SHP77 treated with DMSO at 0.1 percent for 48 hours (cell line): ENCODE measurements at places on chromosomes 3 and 15.
A peak's percentile ranks its signal among the peaks of the same experiment; 100 is the strongest.

DNA sequence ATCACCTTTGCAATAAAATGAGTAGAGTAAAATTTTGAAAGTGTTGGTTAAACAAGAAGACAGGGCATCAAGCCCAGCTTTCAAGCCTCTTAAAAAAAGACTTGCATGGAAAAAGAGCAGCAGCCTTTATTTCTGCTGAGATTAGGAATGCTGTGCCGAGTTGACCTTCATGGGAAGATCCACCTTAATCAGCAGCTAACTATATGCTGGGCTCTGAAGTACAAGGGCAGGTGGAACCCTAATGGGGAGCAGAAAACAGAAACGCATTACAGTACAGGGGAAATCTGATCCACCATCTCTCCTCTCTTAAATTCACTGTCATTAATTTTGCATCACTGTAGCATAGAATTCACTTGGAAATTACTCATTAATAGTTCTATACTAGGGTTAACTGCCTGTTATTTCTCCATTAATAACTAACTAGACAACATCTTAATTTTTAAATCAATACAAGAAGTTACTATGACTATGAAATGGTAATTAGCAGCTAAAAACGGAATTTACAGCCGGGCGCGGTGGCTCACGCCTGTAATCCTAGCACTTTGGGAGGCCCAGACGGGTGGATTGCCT is 133.6 kb downstream of the GHSR start:
- no peak for DNase-seq

DNA sequence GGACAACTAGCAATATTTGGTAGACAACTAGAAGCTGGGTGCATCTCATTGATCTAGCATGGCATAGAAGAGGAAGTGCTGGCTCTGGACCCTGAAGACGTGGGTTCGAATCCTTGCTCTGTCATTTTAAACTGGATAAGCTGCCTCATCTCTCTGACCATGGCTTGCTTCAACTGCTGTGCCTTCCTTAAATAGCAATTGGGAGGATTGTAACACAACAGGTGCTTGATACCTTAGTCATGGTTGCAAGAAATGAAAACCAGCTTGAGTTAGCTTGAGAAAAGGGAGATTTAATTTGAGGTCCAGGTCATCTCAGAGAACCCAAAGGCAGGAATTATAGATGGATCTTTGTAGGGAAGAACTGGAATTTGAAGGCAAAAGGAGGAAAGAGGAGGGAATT is 14.8 kb upstream of the RGMA start:
- no peak for DNase-seq

DNA sequence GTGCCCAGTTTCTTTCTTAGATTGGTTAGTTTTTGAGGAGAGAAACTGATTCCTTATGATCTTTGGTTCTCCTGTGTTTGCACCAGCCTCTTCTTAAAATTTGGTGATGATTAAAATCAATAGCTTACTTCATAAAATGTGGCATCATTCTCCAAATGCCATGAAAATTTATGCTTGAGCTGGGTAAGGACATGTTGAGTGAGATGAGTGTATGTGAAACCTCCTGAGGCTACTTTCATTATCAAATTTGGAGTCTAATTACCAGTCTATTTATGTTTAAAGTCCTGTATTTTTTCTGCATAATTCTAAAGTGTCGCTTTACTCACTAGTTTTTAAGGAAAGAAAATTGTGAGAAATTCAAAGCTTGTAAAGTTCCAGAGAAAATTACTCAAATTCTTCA is 102.1 kb downstream of the DIPK2A start:
- no peak for DNase-seq

DNA sequence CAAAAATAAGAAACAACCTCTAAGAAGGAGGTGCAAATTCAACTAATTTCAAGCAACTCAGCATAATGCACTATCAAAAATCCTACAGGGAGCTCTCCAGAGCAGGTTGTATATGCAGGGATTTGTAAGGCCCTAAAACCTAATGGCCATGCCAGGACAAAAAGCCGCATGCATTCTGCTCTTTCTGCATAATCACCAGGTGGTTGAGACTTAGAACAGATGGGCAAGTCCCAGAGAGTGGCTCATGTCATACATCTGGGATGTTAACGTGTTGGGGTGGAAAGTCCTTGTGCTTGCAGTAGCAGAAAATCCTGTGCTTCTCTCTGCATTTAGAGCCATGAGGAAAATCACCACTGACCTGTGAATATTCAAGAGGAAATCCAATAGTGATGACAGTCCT is 1002.9 kb downstream of the AGBL1 start:
- DNase-seq: no peak

DNA sequence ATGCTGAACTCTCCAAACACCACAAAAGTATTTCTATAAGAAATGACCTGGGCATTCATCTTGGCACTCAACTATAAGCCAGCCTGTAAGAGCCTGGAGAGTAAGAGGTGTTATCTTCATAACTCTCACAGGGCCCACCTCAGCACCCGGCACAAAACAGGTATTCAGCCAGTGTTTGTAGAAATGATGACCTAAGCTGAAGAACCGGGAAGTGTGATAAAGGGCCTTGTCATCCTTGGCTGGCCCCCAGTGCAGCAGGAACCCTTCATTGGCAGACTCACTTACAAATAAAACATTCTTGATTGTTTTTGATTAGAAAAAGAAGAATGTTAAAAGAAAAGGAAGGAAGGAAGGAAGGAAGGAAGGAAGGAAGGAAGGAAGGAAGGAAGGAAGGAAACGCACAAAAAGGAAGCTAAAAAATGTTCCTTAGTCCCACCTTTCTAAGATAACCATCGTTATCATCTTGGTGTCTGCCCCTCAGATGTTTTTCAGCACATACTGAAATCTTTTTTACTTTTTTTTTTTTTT is 52.1 kb downstream of the DAPK2 start:
- DNase-seq: no peak

- no peak for DNase-seq
Measured at GRCh38 chr3:55309336-55309735, 177.8 kb downstream of the WNT5A start.

- no peak for DNase-seq
Measured at GRCh38 chr15:40902605-40903561, 8.6 kb downstream of the VPS18 start.

DNA sequence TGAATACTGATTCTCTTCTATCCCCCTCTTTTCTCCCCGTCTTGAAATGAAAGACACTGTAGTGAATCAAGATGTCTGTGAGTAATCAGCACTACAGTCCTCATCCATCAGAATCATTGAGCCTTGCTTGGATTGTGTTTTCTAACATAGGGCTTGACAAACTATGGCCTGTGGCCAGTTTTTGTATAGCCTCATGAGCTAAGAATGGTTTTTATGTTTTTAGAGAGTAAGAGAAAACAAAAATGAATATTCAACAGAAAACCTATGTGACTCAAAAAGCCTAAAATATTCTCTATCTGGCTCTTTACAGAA is 55.2 kb downstream of the PPM1L start:
- no peak for DNase-seq

GRCh38 chr3:149468504-149469212 is 5.8 kb upstream of the TM4SF4 start:
- DNase-seq: no peak

GRCh38 chr3:64518496-64518895 is 169.3 kb downstream of the ADAMTS9 start:
- no peak for DNase-seq

DNA sequence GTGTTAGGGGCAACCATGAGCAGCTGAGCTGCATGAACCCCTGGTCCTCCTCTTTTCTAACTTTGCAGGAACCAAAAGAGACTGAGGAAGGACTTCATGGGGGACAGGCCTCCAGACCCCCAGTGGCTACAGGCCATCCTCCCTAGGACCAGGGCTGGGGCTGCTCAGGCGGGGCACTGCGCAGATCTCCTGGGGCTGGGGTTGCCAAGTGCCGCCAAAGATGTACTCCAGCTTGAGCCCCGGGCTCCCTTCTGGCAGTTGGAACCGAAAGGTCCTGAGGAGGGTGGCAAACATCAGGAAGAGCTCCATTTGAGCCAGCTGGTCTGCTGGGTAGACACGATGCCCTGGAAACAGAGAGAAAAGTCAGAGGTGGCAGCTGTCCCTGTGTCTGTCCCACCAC is 11.1 kb upstream of the PARL start:
- DNase-seq: no peak

GRCh38 chr15:40543082-40543481 is 21.8 kb downstream of the CCDC32 start:
- DNase-seq: no peak

DNA sequence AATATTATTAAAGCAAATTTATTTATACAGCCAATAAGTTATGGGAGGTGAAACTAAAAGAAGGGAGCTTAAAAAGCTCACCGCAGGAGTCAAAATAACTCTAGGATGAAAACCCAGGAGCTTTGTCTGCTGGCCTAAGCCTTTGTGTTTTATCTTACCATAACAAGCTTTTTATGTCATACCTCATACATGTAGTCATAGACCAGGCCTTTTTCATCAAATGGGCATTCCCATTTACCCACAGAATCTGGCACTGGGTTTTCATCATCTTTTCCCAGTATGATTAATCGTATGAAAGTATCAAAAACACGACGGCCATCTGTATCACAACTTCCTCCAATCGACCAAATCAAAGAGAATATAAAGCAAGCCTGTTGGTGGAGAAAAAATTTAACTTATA is 122.8 kb downstream of the DNAH12 start:
- no peak for DNase-seq

GRCh38 chr3:183350164-183350563 is 78.3 kb downstream of the MCF2L2 start:
- DNase-seq: no peak

DNA sequence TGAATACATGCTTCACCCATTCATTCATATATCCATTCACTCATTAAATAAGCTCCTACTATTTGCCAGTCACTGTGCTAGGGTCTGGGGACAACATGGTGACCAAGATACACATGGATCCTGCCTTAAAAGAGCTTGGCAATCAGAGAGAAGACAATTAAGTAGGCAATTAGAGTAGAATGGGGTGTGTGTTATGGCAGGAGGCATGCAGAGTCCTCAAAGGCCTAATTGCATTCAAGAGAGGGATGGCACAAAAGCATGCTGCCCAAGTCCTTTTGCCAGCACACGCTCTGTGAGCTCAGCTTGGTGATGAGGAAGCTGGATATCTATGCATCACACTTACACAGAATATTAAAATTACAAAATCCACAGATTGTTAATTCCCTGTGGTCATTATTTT is 2.8 kb upstream of the PRICKLE2 start:
- DNase-seq: no peak

GRCh38 chr3:59908280-59908679 is 858.5 kb upstream of the CFAP20DC start:
- DNase-seq: no peak

- no peak for DNase-seq
Measured at GRCh38 chr3:46665763-46666452, 27.6 kb downstream of the ALS2CL start.

GRCh38 chr3:106392915-106393314 is 524.1 kb upstream of the CBLB start:
- no peak for DNase-seq

DNA sequence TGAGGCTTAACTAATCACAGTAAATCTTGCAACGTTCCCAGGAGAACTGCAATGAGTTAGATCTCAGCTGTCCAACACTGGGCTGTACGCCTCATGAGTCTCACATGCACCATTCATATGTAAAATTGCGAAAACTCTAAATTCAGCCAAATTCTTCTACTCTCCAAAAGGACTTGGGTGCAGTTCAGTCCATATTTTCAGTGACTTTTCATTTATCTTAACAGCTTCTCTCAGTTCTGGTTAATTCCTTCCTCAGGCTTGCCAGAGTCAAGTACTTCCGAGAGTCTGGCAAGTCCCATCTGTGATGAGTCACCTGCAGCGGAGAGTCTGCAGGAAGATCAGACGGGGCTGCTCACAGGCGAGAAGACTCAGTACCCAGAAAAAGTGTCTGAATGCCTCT is 11.5 kb downstream of the CCDC80 start:
- peak; percentile 20 for DNase-seq

GRCh38 chr3:113631573-113631972 is 64.9 kb downstream of the USF3 start:
- no peak for DNase-seq

DNA sequence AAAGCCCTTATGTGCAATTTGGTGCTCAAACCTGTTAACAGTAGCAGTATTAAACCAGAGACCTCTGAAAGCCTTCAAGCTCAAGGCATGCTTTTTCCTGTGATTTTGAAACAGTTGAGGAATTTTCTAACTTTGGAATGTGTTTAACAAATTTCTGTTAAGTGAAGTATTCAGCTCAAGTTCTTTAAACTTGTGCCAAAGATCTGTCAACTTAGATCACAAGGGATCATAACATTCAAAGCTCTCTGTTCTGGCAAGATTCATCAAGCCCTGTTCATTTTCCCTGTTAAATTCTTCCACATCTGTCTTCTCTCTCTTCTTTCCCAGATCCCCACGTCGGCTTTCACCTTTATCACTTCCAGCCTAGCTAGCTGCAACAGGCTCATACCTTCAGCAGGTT is 28.8 kb upstream of the RYK start:
- DNase-seq: no peak

GRCh38 chr15:28947221-28947674 is 61.5 kb downstream of the APBA2 start:
- DNase-seq: no peak

GRCh38 chr3:65855370-65856100 is 183.2 kb downstream of the MAGI1 start:
- DNase-seq: no peak

GRCh38 chr3:177615015-177615414 is 417.7 kb upstream of the TBL1XR1 start:
- peak; percentile 98 for DNase-seq

DNA sequence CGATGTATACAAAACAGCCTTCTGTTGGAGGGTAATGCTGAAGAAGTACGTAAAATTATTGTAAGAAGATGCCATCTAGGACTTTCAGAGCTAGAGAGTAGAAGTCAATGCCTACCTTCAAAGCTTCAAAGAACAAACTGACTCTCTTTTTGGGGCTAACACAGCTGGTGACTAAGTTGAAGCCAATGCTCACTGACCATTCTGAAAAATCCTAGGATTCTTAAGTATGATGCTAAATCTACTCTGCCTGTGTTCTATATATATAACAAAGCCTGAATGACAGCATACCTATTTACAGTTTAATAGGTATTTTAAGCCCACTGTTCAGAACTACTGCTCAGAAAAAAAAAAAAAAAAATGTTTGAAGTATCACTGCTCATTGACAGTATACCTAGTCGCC is 18.9 kb downstream of the ADPGK start:
- no peak for DNase-seq

DNA sequence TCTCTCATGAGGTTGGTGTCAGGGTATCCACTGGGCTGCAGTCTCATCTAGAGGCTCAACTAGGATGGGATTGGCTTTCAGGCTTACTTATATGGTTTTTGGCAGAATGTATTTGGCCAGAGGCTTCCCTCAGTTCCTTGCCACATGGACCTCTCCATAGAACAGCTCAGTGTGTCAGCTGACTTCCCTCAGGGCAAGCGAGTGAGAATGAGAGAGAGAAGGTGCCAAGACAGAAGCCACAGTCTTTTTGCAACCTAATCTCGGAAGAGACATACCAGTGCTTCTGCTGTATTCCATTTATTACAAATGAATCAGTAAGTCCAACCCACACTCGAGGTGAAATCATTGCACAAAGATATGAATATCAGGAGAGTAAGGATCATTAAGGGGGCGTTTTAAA is 129.2 kb downstream of the CCNL1 start:
- DNase-seq: no peak

- DNase-seq: no peak
Measured at GRCh38 chr3:108073764-108074431, 16.9 kb downstream of the CD47 start.

GRCh38 chr3:53531749-53532148 is 37.3 kb downstream of the CACNA1D start:
- no peak for DNase-seq

- no peak for DNase-seq
Measured at GRCh38 chr3:14496351-14496750, 43.8 kb downstream of the GRIP2 start.

- DNase-seq: no peak
Measured at GRCh38 chr3:124410471-124410870, 319.8 kb upstream of the UMPS start.
